Stimulated activated CD4-positive, alpha-beta T cell treated with anti-CD3 and anti-CD28 coated beads, TNF-alpha, amount 100 ng/mL, for 1 hour (primary cell): ENCODE measurements at places on chromosomes 4 and X.

GRCh38 chrX:6856471-6856870 lies 291.0 kb upstream of the STS start:
- DNase-seq, result no peak

DNA sequence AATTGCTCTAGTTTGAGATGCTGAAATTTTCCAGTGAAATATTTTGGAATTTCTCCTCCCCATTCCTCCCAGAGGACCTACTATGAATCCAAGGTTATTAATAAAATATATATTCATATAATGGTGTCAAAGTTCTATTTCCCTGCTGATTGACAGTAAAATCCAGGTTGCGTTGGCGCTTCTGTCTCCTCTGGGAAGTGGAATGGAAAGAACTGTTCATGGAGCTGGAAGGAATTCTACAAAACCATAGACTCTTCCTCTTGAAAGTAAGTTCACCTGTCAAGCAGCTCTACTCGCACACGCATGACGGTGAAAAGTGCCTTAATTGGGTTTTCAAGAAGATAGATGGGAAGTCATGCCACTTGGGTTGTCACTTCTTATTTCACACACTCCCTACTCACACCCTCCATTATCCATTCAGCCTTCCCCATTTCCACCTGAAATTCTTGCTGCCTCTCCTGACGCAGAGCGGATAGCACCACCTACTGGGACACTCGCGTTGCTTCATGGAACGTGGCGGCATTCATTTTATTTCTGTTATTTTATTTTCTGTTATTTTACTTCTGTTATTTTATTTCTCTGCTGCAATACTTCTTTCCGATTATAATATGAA lies 351.6 kb downstream of the NLGN4X start:
- DNase-seq, result no peak

- no peak for DNase-seq
Measured at GRCh38 chr4:168632301-168632725, 135.5 kb downstream of the PALLD start.

GRCh38 chr4:71830497-71831190 lies 46.8 kb upstream of the GC start:
- no peak for DNase-seq

- no peak for DNase-seq
Measured at GRCh38 chrX:12903646-12904045, 2.8 kb upstream of the TLR8 start.

- no peak for DNase-seq
Measured at GRCh38 chrX:17323397-17323796, 51.6 kb upstream of the NHS start.

- no peak for DNase-seq
Measured at GRCh38 chr4:135166661-135167060, 965.1 kb upstream of the PABPC4L start.

DNA sequence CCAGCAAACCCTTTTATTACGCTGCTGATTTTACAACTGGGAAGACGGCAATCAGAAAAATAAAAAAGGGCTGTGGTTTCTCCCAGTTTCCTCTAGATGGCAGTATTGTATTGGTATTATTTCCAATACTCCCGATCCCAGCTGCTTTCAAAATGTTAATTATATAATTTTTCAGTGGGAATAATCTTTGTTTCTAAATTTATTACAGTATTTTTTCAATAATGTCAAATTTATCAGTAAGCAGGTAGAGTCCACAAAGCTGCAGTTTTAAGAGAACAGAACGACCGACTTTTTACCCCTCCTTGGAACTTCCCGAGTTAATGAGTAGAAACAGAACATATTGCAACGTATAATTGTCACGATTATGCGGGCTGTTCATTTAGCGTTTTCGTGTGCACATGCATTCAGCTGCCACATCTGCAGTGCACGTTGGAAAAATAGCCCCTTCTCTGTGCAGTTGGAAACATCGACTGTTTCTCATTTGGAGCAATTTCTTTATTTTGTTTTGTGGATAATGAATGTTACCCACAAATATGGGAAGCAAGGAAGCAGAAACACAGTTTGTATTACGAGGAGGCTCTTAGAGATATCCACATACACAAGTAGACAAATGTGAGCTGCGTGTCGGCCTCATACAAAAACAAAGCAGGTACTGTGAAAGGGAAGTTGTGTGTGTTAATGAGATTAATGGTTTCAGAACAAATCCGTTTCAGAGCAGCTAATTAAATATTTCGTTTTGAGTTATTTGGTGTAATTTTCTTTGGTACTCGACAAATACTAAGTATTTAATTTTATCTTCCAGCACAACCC lies 188.0 kb downstream of the STIM2 start:
- no peak for DNase-seq
